ENCODE measurements at places on chromosomes 5 and 9.

- no peak for DNase-seq
These were observed 210.6 kb upstream of the ZNF608 start for GRCh38 chr5:124957063-124957462.

DNA sequence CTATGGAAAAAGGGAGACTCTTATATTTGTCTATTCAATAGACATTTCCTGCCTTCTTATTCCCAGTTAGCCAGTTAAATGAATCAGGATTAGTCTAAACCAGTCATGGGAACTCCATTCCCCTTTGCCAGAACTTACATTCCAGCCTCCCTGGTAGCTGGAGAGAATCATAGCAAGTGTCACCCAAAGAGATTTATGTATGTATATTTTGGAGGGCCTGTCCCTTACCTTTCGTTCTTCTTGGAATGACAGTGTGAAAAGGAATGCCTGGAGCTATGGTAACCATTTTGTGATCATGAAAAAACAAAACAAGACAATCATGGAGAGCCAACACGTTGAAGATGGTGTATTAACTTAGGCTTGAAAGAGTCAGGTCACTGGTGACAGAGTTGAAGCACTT is 627.7 kb downstream of the CCDC171 start:
- DNase-seq = no peak

DNA sequence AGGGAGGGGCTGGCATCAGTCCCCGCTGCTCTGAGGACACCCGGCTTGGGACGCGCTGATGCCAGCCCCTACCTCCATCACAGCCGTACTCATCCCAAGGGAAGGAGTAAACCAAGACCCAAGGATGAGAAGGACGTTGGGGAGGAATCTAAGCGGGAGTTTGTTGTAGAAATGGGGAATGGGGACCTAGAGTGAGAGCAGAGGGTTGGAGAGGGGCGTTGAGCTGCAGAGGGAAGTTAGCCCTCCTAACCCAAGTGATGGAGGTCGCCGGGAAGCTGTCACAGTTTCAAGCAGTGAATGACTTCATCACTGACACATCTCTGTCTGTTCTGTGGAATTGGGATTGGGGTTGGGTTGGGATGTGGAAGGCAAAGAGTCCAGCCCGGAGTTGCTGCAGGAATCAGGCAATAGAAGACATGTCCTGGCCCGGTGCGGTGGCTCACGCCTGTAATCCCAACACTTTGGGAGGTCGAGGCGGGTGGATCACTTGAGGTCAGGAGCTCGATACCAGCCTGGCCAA is 759 bp upstream of the SUSD1 start:
- DNase-seq = no peak

- DNase-seq = no peak
These were observed 80.7 kb downstream of the OTULIN start for GRCh38 chr5:14745188-14745563.

- DNase-seq = no peak
These were observed 347.6 kb downstream of the GADD45G start for GRCh38 chr9:89952401-89952800.

DNA sequence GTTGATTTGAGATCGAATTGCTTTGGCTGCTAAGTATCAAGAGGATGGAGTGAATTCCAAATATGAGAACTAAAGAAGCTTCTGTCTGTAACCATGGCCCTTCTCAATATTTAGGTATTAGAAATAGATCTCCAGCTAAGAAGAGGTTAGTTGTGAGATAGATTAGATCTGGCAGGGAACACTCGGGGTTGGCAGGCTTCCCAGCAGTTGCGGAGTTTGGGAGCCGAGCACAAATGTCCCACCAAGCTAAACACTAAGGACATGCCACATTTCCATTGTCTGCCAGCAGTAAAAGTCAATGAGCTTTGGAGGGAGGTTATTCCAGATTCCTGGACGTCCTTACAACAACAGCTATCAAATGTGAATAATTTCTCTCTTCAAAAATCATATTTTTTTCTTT is 85.8 kb downstream of the TAF11L14 start:
- DNase-seq = no peak

DNA sequence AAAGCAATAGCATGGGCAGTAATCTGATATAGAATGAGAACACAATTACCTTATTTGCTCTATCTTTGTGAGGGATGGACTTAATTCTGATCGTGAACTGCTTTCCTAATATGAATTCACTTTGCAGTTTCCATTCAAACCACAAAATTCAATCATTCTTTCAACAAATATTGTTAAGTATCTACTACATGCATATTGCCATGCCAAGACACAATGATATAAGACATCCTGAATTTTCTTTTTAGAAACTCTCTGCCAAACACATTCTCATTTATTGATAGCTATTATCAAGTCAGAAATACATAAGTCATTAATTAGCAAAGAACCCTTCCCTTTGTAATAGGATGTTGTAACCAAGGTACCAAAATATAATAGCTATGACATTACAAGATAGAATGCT is 121.6 kb upstream of the TARS1 start:
- DNase-seq = no peak

Measured in NCI-H146 (cell line).